ENCODE measurements at places on chromosomes 4 and X.

GRCh38 chr4:127212701-127213100 lies 420.1 kb upstream of the INTU start:
- DNase-seq, result no peak

DNA sequence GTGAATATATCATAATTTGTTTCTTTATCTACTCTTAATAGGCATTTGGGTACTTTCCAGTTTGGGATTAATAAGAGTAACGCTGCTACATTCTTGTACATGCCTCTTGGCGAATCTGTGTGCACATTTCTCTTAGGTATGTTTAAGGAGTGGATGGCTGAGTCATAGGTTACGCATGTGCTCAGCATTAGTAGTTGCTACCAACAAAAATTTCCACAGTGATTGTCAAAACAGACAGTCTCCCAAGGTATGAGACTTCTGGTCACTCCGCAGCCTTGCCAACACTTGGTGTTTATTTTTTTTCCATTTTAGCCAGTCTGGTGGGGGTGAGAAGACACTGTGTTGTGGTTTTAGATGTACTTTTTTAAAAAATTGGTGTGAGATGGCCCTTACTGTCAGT lies 44.6 kb downstream of the FGFBP1 start:
- no peak for DNase-seq

- DNase-seq, result no peak
These were observed 321.2 kb upstream of the BMP3 start for GRCh38 chr4:80709082-80709869.

DNA sequence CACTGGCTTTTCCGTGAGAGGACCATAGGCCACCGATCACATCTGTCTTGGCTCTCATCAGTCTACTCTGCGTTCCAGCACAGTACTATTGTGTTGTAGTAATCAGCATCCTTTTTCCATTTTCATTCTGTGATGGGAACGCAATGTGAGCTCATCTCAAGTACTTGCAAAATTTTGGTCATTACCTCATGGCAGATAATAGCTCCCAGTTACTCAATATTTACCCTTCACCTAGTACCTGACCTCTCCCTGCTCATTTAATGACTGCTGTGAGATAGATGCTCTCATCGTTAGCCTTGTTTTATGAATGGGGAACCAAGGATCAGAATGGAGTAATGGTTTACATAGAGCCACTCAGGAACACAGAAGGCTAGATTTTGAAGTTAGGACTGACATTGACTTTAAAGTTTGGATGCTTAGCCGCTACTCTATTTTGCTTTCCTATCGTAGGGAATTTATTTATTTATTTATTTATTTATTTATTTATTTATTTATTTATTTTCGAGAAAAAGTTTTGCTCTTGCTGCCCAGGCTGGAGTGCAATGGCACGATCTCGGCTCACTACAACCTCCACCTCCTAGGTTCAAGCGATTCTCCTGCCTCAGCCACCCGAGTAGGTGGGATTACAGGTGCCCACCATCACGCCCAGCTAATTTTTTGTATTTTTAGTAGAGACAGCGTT lies 6.5 kb upstream of the GPR101 start:
- no peak for DNase-seq

DNA sequence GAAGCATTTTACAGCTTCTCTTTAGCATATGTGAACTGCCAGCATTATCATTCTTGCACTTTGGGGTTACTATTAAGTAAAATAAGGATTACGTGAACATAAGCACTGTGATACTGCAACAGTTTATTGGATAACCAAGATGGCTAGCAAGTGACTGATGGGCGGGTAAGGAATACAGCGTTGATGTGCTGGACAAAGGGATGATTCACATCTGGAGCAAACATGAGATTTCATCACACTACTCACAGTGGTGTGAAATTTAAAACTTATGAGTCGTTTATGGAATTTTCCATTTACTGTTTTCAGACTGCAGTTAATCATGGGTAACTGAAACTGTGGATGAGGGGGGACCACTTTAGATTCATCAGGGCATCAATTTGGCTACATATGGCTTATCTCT lies 16.0 kb downstream of the NBDY start:
- no peak for DNase-seq

DNA sequence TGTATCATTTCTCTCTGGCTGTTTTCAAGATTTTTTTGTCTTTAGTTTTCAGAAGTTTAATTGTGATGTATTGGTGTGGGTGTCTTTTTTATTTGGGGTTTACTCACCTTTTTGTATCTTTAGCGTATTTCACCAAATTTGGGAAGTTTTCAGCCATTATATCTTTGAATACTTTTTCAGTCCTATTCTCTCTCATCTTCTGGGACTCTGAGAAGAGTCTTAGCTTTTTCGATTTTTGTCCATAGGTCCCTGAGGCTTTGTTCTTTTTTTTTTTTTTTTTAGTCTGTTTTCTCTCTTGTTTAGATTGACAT lies 23.8 kb downstream of the KDM6A start:
- no peak for DNase-seq

- no peak for DNase-seq
These were observed 39.9 kb downstream of the APBB2 start for GRCh38 chr4:41174444-41174843.

DNA sequence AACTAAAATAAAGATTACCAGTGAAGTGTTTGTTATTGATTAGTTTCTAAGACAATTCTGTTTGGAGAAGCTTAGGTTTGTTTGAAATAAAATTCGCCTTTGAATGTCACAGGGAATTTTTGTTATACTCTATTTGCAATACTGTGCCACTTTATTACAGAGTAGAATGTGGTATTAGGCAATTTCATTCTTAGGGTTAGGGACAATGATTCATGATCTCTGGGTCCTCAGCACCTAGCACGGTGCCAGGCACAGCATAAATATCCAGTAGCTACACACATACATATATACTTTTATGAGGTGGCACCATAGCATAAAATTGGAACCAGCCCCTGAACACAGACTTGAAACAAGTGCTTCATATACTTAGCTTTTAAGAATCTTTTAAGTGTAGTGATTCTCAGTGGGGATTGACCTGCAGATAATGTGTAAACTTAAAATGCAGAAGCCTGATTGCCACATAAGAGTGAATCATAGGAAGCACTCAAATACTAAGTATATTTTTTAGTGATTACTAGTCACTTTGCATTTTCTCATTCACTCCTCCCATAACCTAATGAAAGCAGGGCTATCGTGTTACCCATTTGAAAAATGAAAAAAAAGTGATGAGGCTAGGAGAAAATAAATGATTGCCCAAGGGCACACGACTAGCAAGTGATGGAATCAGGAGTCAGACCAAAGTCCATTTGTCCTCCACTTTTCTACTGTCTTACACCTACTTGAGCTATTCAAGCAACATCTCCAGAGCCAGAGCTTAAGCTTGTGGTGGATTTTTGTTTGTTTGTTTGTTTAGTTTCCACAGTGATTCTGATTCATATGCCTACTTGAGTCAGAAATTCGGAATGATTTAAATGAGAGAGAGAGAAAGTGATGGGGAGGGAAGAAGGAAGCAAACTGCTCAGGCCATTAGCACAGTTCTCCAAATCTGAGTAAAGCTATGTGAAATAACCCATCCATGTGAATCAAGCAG lies 366.0 kb upstream of the FGF13 start:
- DNase-seq, result no peak

DNA sequence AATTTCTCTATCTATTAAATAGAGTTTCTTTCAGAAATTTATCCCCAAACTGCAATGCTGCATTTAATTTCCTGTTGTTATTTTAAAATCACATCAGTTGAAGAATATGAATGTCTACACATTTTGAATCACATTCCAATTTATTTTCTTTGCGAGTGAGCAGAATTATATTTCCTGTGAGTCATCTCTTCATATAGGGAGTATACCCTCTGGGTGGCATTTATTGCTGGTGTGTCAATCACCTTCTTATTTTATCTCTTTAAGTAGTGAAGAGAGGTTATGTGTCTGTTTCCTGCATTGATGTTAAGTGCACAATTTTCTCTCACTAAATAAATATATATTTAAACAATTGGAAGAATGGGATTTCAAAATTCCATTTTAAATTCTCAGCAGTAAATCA lies 511.0 kb upstream of the ATOH1 start:
- DNase-seq, result no peak

GRCh38 chr4:173405840-173406606 lies 7.1 kb upstream of the SCRG1 start:
- no peak for DNase-seq

GRCh38 chr4:76296286-76296820 lies 10.2 kb upstream of the STBD1 start:
- DNase-seq, result no peak

DNA sequence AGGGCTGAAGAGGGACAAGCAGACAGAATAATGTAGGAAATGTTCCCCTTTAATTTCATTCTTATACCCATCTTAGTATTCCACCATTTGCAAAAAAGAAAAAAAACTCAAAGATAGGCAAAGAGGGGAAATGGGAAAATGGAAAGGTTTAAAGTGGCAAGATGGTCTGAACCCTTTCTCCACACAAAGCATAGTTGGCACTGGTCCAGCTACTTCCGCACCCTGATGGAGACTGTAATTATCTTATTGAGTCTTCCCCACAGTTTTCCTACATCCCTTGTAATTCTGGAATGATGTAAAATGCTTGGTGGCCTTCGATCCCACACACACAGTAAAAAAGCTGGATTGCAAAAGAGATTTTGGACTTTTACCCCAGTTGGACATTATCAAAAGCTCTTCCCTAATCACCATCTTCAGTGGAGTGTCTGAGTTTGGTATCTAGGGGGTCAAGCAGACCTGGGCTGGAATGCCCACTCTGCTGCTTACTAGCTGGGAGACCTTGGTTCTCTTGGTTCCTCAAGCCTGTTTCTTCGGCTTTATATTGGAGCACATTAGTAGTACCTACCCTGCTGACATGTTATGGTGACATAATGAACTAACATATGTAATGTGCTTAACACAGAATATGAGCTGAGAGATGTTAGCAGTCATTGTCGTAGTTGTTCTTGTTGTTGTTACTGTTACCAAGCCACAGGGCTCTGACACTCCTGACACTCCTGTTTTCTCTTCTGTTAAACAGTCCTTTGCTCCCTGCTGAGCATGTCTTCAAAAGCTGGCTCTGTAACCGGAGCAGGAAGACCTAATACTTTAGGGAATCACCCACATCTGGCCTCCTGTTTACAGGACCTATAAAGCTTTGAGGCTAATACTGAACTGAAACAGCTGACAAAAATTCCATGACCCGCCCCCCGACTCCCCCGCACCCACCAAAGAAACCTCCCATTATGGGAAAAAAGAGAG lies 4.7 kb downstream of the SRPX2 start:
- DNase-seq, result no peak

DNA sequence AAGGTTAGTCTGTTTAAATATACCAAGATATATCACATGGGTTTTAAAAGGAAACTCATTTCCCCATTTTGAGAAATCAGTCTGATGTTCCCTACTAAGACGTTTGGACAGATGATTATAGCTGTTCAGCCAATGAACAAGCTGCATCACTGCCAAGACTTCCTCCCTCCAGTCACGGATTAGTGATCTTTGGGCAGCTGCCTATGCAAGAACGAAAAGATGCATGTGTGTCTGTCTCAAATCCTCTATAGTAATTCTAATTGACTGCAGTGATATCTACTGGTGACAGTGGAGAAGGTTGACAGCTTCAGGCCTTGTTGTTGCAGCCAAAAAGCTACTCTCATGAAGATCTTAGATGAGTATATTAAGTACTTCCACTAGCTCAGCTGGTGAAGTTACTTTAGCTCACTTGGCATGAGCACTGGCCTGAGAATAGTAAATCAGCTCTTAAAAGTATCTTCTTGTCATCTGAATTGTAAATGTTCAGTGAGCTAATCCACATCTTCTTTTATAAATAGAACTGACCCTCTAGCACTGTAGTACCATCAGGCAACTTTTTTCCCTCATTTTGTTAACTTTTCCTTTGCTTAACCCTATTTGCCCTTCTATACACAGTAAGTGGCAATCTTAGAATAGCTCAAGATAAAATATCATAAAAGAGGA lies 134.5 kb upstream of the PCDH10 start:
- no peak for DNase-seq

GRCh38 chrX:153989973-153990655 lies 17.6 kb downstream of the TMEM187 start:
- no peak for DNase-seq

- DNase-seq, result no peak
These were observed 3.1 kb upstream of the CLCN3 start for GRCh38 chr4:169617306-169617705.
